Brain pericyte (primary cell): ENCODE measurements at places on chromosomes 2 and 18.

- no peak for DNase-seq
These were observed 2.4 kb downstream of the CHRNA1 start for GRCh38 chr2:174761837-174762236.

- DNase-seq: no peak
These were observed 195.7 kb downstream of the LRATD1 start for GRCh38 chr2:14828223-14828622.

GRCh38 chr2:105371810-105372209 is 27.0 kb downstream of the FHL2 start:
- DNase-seq: no peak

DNA sequence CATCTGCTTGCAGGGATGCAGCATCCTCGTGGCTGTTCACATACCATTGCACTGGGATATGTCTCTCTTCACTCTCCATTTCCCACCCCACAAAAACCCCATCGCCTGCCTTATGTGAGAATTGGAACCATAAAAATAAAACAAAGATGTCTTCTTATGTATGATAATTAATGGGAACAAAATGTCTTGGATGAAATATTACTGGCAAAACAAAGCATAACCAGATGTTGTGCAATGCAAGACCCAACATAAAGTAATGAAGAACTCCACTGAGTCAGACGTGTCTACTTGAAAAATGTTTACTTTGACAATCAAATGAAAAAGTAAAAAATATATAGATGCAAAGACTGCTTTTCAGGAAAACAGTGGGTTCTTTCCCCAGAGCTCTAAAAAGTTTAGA is 611.3 kb upstream of the SYT4 start:
- no peak for DNase-seq

DNA sequence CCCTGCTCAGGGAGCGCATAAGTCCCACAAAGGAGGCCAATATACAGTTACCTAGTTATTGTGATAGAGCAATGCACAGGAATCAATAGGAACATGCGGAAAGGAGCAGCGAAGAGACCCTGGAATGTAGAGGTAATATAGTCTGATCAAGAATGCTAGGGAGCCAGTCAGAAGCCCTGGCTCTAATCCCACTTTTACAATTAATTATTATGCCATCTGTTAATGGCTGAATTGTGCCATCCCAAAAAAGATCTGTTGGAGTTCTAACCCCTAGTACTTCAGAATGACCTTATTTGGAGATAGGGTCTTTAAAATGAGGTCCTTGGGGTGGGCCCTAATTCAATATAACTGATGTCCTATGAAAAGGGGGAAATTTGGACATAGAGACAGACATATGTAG is 7.7 kb upstream of the SPATS2L start:
- DNase-seq: no peak

DNA sequence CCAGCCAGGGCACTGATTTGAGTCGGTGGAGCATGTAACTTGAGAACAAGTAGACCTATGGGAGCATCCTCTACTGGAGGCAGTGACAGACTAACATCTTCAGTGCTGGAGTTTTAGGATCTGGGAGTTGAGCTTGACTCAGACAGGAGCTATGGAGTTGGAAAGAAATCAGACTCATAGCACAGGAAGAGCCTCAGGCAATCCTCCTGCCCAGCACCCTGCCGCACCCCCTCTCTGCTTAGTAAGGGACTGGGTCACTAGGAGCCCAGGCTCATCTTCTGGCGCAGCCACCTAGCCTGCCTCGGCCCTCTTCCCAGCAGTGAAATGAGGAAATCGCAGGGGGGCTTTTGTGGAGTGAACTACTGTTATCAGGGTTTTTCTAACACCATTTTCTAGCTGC is 3.6 kb downstream of the ARID5A start:
- DNase-seq: no peak

GRCh38 chr2:216315802-216316603 is 56.3 kb downstream of the MARCHF4 start:
- no peak for DNase-seq

DNA sequence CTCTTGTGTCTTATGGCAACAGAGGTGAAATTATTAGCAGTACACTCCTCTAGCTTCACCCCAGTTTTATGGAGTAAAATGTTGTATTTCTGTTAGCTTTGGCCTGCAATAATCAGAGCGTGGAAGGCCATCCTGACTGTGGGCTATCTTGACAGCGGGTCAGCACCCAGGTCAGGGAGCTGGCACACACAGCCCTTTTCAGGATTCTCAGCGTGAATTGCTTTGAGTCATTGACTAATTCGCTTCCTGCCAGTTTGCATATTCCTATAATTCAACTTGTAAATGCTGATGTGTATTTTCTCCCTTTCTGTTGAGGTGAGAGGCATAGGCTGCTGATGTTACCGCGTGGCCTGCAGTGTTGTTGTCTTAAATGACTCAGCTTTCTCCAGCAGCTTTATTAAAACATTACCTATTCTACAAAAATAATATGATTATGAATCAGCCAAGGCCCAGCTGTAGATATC is 109.6 kb upstream of the EML6 start:
- peak; percentile 78 for DNase-seq

- DNase-seq: no peak
These were observed 122.9 kb downstream of the PRKRA start for GRCh38 chr2:178328037-178328436.
